RWPE1 (cell line): ENCODE measurements at places on chromosomes 7 and 10.

DNA sequence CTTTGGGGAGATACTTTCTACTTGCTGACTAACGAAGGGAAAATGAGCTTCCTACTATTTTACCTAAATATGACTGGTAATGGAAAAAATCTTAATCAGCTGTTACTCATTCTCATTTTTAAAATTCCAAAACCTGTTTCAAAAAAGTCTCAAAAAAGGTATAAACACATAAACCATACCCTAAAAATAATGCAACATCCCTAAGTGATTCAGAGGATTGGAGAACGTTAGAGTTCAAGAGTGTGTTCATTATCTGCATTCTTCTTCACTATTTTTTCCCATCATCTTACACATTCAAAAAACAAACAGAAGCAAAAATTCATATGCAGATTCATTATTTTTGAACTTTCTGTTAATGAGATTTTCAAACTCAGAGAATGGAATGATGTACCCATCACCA, 150.4 kb upstream of the GNAI1 start:
- no peak for DNase-seq

DNA sequence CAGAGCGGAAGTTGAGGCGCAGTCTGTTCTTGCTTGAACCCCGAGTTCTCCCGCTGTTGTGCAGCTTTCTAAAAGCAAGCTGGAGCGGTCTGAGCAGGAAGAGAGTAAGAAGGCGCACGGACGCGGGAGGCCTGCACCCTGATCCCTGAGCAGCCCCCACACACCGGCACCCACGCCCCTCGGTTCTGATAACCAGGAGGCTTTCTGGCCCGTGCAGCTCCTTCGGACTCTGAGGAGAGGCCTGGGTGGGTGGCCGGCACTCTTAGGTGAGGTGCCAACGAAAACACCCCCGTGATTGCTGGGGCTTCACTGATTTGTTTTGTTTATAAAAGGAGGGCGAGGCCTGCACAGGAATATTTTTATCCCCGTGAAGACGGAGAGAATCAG, 28.9 kb downstream of the AMZ1 start:
- no peak for DNase-seq

- no peak for DNase-seq
These were observed 10.8 kb downstream of the TMEM120A start for GRCh38 chr7:75983471-75984129.

DNA sequence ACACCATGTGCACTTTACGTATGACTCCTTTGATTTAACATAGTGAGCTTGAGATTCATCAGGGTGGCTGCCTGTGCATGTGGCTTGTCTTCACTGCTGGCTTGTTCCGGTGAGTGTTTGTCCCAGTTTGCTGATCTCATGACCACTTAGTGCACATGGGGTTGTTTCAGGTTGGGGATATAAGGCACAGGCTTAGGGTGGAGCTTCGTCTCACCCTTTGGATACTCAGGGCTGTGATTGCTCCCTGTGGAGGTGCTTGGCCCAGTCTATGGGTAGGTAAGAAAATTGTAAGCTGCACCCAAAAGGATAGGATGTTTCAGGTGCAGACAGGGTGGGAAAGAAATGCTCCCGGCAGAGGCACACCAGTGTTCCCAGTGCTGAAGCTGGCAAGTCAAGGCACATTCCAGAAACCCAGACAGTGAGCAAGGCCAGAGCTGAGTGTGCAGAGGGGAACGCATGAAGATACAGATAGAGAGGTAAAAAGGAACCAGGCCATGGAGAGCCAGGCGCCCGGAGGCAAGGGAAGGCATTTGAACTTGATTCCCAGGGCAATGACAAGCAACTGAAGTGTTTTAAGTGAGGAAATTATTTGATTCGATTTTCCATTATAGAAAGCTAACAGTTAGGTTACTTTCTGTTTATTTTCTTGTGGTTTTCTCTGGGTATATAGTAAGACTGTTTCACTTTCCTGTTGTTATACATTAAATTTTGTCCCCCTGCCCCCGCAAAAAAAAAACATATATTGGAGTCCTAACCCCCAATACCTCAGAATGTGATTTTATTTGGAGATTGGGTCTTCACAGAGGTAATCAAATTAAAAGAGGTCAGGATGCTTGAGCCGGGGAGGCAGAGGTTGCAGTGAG, 289.8 kb upstream of the KLF6 start:
- DNase-seq = peak; percentile 18

DNA sequence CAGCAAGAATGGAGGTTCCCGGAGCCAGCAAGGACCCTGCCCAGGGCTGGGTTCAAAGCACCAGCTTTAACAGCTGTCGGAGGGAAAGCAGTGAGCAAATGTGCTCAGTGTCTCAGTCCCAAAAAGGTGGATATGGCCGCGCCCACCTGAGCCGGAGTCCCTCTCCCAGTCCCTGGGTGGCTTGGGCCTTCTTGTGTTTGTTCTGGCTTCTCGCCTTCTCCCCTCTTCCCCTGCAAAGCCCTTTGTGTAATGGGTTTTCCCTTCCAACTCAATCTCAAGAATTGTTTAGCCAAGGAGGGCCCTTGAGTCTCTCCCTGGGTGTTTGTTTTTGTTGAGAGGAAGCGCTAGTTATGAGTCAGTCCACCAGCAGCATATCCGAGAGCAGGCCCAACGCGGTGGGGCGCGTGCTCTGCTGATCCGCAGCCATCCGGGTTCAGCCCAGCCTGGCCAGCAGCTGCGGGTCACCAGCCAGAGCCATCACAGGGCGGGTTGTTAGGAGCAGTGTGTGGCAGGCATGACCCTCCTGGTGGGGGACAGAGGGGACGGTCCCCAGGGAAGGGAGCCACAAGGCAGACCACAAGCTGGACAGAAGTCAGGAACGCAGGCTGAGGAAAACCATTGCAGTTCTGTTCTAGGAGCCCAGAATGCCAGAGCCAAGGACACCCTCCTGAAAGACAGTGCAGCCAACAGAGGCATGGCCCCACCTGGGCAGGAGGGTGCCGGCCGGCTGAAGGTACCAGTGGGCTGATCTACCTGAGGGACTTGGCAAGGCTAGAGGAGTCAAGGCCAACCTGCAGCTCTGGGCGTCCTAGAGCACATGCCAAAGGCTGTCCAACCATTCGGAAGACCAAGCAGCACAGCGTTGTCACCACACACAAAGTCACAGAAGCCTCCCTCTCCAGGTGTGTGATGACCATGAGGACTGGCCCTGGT, 21.3 kb downstream of the CALML3 start:
- DNase-seq = no peak

DNA sequence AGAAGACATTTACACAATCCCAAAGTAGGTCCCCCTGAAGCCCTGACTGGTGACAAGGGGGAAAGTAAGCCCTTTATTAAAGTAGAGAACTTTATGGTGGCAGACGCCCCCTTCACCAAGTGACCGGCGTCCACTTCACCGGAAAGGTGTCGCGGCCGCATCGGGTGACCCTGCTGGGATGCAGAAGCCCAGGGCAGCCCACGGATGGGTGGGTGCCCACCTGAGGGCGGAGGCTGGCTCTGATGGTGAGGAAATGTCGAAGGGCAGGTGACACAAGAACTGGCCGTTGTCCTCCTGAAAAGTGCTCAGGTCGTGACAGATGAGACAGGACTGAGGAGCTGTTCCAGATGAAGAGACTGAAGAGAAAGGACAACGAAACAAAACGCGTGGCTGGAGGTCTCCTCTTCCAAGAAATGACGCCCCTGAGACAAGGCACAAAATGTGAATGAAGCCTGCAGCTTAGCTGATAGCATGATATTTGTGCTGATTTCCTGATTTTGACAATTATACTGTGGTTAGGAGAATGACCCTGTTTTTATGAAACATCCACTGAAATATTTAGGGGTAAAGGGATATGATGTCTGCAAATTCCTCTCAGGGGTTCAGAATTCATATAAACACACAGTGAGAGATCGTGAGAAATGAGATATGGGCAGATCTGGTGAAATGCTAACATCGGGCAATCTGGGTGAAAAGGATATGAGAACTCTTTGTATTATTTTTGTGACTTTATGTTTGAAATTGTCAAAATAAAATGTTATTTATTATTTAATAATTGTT, 123.9 kb downstream of the PRKAG2 start:
- no peak for DNase-seq

- DNase-seq = no peak
These were observed 21.6 kb downstream of the TES start for GRCh38 chr7:116231949-116232348.

- peak; percentile 64 for DNase-seq
These were observed 708 bp upstream of the GPR85 start for GRCh38 chr7:113087071-113087998.

GRCh38 chr7:99243751-99244337, 28.8 kb upstream of the MYH16 start:
- no peak for DNase-seq

DNA sequence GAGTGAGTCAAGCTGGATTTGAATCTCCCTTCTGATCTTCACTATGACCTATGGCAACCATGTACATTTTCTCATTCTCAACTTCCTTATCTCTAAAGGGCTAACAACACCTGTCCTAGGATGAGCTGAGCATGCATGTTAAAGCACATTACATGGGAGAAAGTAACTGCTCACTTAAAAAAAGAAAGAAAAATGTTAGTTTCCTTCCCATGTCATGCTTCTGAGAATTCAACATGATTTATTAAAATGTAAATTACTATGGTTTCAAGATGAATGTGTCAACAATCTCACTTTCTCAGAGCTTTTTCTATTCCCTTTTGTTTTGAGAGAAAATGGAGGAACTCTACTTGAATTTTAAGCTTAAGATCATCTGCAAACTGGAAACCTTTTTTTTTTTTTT, 295.3 kb downstream of the SKIDA1 start:
- no peak for DNase-seq

- no peak for DNase-seq
These were observed 39.1 kb downstream of the SLC25A13 start for GRCh38 chr7:96282835-96283234.

DNA sequence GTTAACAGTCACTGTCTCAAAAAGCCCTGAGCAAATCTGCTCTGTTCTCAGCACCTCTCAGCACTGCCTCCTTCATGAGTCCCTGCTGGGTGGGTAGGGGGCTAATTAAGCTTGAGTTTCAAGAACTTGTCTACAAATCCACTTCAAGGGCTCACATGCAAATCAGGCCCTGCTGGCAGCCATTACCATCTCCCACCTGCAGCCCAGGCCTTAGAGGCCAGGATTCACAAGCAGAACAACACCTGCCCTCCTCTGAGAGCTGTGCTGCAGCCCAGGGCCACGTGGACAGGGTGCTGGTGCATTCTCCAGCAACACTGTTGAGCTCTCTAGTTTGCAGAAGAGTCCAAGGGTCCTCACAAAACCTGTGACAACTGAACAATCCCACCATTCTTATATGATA, 119.2 kb downstream of the DPP6 start:
- DNase-seq = no peak

DNA sequence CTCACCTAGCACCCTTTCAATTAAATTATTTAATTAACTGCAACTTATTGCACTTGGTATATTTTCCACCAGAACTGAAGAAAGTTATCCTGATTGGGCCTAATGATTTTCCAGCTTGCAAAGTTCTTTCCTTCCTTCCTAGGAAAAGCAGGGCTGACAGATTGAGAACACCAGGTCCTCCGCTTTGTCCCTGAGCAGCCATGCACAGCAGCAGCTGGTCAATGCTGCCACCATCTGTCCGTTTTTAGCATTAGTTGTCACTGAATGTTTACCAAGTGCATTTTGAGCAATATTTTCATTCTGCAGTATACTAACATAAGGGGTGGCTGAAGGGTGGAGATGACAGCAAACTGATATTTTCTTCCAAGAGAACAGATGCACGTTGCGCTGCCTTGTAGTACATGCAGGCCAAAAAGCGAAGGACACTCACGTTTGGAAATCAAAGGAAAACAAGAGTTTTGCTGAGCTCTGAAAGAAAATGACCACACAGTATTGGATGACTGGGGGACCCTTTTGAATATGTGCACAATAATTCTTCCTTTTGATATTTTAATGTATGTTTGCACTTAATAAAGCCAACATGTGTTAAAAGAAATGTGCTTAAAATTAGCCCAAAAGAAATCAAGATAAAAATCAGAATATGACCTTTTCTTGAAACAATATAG, 248.8 kb upstream of the PTN start:
- DNase-seq = peak; percentile 53

- DNase-seq = no peak
These were observed 28.0 kb upstream of the KPNA7 start for GRCh38 chr7:99235925-99236324.

DNA sequence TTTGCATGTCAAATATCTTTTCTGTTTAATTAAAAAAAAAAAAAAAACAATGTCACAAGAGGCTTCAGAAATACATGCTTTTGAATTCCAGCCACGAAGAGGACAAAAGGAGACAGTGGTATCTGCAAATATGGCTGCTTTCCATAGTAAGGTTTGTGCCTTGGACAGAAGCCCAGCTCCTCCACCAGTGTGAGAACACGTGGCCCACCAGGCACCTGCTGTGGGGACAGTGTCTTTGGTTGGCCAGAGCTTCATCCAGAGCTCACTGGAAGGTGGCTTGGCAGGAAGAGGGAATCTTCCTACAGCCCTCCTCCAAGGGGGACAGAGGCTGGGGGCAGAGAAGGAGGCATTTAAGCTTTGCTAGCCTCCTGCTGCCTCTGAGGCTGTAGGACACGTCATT, 144.6 kb downstream of the GLCCI1 start:
- no peak for DNase-seq

- peak; percentile 39 for DNase-seq
These were observed 118.1 kb downstream of the ZNF365 start for GRCh38 chr10:62492012-62492869.
